ENCODE measurements at places on chromosomes 1 and 21.

- peak; percentile 67 for DNase-seq
These were observed 42.5 kb upstream of the POFUT2 start for GRCh38 chr21:45330075-45330781.

DNA sequence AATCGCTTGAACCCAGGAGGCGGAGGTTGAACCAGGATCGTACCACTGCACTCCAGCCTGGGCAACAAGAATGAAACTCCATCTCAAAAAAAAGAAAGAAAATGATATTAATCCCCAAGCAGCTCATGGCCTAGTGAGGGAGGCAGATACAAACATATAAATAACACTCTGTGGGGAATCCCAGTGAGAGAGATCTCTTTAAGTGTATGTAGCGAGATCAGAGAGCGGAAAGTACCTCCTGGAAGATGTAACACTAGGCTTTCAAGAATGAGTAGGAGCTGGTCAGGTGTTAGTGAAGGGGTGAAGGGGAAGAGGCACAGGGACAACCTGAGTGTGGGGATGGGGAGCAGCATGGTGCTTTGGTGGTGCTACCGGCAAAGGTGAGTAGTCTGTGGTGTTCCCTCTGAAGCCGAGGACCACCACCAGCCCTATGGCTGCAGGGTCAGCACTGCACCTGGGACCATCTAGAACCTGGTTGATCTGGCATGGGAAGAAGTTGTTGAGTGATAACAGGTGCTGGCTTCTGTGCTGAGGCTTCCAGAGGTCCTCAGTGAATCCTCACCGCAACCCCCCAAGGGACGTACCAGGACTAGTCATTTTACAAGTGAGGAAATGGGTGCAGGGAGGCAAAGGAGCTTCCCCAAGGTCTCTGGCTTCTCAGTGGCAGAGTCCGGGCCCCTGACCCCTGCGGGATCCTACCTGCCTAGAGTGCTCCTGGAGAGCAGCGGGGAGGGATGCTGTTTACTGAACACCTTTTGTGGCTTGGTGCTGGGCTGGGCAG, 367.6 kb upstream of the VAMP3 start:
- DNase-seq: peak; percentile 34

DNA sequence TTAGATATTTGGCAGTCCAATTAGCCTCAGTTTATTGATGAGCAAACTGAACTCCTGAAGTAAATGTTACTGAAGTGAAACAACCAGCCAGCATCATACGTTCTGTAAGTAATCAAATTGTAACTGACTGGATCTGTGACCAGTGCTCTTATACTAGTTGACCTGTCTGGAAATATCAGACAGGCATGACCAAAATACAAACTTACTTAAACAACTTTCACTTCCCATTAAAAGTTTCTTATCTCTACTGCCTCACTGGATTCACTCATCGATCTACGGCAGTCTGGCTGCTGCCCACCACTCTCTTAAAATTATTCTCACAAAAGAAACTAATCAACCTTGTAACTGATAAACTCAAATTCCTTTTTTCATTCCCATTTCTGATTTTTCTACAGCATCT, 56.4 kb downstream of the WDR3 start:
- no peak for DNase-seq

DNA sequence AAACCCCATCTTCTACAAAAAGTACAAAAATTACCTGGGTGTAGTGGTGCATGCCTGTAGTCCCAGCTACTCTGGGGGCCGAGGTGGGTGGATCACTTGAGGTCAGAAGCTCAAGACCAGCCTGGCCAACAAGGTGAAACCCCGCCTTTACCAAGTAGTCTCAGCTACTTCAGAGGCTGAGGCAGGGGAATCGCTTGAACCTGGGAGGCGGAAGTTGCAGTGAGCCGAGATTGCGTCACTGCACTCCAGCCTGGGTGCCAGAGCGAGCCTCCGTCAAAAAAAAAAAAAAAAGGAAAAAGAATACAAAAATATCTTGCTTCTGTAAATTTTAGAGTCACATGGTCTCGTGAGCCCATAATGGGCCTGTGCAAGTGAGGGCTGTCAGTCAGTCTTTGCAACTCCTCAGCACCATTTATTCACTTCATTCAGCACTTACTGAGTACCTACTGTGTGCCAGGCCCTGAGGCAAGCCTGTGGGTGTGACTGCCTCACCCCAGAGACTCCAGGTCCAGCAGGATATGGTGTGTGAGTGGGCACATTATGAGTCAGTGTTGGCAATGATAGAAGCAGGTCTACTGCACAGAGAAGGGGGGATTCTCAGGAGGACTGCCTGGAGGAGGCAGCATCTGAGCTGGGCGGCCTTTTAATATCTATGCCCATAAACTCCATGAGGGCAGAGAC, 46.8 kb upstream of the TARDBP start:
- no peak for DNase-seq

GRCh38 chr1:248733566-248733965, 22.0 kb downstream of the LYPD8 start:
- no peak for DNase-seq

DNA sequence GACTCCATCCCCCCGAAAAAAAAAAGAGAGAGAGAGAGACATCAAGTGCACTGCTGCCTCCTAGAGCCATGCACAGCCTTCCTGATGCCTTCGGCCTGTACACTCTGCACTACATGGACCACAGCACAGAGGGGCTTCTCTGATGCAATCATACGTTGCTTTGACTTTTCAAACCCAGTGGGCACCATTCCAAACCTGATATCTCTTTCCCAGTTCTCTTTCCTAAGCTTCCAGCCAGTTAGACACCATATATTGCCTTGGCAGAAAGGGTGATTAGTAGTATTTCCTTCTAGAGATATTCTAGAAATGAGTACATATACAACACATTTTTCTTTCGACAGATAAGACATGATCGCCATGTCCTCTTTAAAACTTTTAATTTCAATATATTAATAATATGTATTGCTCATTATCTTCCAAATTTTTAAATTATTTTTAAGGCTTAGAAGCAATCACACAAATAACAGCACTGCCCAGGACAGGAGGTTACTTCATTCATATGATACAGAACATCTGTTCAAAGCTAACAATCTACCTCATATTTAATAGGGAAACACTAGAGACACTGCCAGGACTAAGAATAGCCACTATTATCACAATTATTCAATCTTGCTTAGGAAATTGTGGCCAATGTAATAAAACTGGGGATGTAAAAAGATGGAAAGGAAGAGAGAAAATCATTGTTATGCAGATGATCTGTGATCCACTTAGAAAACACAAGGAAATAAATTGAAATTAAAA, 9.9 kb downstream of the CLCA1 start:
- no peak for DNase-seq

GRCh38 chr1:15075817-15076216, 77.7 kb upstream of the TMEM51 start:
- DNase-seq: no peak

DNA sequence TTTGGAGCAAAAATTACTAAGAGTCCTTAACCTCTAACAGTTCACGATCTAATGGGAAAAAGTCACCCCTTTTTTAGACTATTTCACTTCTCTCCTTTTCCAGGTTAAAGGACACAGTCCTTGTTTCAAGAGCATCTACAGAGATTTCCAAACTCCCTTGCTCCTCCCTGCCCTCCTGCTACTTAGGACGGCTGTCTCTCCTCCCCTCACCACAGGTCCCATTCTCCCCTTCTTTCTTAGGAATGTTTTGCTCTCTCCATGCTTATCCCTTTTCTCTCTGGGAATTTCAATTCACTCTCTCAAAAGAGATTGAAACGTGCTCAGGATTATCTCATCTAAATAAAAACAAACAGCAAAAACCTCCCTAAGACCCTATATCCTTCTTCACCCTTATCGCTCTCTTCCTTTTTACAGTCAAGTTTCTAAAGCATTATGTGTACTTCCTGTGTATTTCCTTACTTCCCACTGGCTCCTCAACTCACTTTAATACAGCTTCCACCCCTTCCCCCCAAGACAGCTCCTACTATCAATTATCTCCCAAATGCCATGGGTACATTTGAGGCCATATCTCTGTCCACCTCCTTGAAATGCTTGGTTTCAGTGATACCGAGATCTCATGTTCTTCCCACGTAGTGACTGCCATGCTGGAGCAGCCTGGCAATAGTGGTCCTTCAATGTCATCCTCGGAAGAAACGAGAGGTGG, 43.2 kb upstream of the ZNF281 start:
- DNase-seq: no peak

GRCh38 chr21:34054259-34054658, 19.1 kb upstream of the MRPS6 start:
- no peak for DNase-seq

GRCh38 chr1:218301217-218301616, 16.1 kb downstream of the RRP15 start:
- no peak for DNase-seq

- no peak for DNase-seq
These were observed 879 bp upstream of the WLS start for GRCh38 chr1:68233202-68233601.

GRCh38 chr1:91791691-91792488, 94.1 kb downstream of the TGFBR3 start:
- DNase-seq: no peak

DNA sequence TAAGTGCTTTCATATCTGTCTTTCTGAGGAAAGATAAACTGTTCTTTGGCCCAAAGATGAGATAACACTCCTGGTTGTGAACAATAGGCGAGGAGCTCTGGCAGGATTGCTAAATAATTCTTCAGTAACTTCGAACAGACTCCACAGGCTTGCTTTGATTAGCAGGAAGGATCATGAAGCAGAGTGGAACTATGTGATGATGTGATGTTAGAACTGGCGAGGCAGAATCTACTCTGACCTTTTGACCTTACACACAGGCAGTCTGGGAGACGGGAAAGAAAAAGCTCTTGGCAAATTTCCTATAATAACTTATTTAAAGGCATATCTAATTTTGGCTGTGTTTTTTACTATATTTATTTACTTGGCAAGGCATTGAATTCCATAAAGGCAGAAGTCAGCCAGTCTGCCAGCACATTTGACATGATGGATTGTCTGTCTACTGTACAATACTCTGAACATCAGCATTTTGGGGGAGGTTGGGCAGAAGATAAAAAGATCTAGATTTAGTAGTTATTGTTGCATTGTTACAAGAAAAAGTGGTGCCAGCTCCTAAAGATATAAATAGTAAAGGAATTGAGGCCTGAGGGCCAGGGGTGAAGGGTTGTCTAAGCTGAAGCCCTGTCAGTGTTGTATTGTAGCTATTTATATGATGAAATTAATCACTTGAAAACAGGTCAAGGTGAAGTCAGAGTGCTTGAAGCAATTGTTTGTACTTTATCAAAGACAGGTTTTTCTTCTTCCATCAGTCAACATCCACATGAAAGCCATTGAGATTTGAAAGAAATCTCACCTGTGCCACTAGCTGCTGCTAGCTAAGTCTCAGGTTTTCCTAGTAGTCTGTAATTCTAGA, 708.8 kb downstream of the LTN1 start:
- DNase-seq: no peak

GRCh38 chr1:19749685-19750084, 50.0 kb downstream of the TMCO4 start:
- DNase-seq: no peak

DNA sequence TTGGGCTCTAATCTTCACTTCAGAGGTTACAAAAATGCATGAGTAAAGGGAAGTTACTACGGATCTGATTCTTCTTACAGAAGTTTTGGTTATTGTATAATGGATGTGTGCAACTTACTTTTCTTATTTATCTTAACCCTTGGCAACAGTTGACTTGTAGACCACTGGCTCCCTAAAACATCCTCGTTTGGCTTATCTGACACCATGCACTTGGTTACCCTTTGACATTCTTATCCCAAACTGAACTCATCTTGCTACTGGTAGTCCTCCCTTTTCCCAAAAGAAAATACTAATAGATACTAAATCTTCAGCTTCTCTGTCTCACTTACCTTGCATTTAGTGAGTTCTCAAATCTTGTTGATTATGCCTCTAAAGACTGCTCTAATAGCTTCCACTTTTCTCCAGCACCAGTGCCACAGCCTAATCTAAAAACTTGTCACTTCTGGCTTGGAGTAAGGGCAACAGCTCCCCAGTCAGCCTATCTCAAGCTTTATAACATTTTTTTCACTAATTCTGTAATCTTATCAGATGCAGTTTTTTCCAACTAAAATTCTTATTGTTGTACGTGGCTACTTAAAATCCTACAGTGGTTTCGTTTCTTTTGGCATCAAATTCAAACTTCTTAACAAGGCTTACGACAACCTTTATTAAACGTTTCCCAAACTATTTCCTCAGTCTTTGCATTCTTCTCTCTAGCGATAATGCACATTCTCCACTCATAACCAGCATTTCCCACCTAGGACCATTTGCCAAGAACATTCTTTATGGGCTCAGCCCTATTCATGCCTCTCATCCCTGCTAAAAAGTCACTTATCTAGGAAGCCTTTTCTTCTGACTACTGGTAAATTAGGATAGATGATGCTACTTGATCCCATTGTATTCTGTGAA, 204.2 kb downstream of the KCNT2 start:
- DNase-seq: no peak

DNA sequence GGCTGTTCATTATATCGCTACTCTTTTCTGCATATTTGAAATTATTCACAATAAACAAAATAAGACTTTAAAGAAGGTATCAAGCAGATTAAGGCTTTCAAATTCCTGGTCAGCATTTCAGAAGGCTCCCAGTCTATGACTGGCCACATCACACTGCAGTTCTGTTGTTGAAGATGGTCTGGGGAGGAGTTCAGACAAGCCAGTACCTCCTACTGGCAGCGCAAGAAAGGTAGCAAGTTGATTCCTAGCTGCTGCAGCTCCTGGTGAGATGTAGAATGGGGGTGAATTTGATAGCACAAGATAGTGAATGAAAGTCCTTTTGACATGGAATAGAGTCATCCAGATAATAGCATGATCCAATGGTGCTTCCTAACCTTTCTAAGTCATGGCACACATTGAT, 88.2 kb upstream of the BEND5 start:
- no peak for DNase-seq

- DNase-seq: no peak
These were observed 83.8 kb upstream of the ATP1B1 start for GRCh38 chr1:169022648-169023047.

GRCh38 chr21:25790122-25790877, 55.5 kb downstream of the GABPA start:
- DNase-seq: peak; percentile 10

- no peak for DNase-seq
These were observed 18.1 kb upstream of the ZBTB8A start for GRCh38 chr1:32521165-32521564.

- DNase-seq: no peak
These were observed 37.2 kb downstream of the RHBG start for GRCh38 chr1:156406251-156406650.

DNA sequence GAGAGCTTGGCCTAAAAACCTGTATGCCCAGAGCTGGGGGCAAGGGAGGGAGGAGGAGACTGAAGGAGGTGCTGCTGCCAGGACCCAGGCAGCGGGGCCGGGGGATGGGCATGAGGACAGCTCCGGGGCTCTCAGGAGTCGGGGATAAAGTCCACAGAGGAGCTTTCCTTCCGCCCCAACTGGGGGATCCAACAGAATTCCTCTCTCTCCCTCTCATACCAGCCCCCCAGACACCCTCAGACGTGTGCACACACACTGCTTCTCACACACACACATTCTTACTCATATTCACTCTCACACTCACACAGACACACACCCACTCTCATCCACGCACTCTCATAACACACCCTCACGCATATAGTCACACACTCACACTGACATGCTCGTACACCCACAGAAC, 39.1 kb downstream of the SYF2 start:
- no peak for DNase-seq

GRCh38 chr1:42682739-42683531, 717 bp downstream of the YBX1 start:
- DNase-seq: peak; percentile 54

Data from A549 (cell line).